NCI-H446 treated with DMSO at 0.1 percent for 48 hours (cell line): ENCODE measurements at places on chromosomes 1 and 21.

GRCh38 chr1:68442822-68443556, 6.8 kb downstream of the RPE65 start:
- peak; percentile 35 for DNase-seq

DNA sequence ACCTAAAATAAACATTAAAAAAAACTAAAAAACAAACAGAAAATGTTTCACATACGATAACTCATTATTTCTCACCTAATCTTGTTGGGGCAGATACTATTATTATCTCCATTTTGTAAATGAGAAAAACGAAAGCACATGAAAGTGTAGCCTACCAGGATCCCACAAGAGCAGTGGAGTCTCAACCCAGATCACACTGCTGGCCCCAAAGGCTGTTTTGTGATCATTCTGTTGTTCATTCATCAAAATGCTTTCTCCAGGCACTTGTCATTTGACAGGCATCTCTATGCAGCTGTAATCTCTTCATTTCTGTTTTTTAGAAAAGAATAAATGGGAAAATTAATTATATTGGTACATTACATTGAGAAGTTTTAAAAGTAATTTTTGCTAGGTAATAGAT, 67.5 kb downstream of the AK5 start:
- no peak for DNase-seq

DNA sequence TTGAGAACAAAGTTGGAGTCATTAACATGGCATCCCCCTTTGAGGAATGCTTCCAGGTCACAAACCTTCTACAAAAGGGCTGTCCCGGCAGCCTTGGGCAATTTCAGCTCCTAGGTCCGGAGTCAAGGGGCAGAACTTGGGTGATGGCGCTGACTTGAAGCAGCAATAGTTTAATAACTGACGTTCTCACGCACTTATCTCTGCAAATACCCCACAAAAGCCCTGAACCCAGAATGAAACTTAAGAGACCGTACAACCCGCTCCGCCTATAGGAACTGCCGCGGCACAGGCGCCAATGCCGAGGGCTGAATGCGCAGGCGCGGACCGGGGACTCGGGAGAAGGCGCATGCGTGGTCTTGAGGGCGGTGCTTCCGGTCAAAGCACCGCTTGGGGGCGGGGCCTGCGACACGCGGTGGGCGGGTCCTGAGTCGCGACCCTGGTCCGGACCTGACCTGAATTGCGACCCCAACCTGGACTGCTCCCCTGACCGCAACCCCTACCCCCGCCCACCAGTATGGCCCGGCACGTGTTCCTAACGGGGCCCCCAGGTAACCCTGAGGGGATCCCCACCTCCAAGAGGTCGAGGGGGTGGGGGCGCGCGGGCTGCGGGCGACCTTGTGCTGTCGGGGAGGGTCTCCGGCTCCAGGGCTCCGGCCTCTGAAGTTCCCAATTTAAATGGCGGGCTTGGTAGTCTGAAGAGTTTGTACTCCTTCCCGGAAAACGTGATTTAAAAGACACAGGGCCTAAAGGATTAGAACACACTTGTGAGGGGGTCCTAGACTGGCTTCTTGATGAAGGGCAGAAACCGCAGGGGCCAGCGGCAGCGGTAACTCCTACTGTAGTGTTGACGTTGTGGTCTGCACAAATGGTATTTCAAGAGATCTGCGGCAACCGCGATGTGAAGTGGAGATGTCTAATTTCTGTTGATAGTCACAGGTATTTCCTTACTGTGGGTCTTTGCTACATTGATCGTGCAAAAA, at the start of gene NTPCR:
Gene NTPCR (plus strand): TSS at position 415 of the 980 bp plus-strand sequence. CDS start 100 bp downstream, at position 515.
- DNase-seq = peak; percentile 82

DNA sequence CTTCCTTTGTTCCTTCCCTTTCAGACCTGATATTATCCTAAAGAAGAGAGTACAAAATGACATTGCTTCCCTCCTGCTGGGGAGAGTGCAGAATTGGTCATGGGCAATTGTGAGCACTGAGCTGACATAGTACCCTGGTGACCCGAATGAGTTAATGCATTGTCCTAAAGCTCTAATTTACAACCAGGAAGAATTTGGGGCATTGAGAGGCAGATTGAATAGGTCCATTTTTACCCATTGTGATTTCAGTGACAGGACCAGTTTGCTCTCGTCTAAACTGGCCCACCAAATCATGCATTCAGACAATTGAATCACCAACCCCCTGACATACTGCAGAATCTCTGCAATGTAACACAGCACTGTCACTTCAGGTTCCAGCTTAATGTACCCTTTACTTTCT, 497.4 kb downstream of the DPYD start:
- no peak for DNase-seq

DNA sequence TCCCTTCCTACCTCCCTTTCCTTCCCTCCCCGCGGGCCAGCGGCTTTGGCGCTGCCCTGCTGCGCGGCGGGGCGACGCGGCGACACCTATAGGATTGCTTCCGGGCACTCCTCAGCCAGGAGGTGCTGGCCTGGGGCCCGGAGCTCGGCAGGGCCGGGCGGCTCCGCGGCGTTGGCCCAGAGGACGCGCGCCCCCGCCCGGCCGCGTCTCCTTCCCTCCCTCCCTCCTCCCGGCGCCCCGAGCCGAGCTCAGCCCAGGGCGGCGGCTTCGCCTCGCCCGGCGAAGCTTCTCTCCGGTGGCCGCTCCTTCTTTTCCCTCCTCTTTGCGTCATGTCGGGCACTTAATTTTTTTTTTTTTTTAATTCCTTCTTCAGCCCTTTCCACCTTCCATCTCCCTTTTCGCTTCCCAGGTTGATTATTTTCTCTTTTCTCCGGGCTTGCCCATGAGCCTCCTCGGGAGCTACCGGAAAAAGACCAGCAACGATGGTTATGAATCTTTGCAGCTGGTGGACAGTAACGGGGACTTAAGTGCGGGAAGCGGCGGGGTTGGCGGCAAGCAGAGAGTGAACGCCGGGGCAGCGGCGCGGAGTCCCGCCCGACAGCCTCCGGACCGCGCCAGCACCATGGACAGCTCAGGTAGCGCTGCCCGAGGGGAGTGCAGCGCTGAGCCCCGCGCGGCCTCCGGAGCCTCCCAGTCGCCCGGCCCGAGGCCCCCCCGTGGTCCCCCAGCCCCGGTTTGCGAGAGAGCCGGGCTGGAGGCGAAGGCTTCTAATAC, at the start of gene DNAJC6:
Gene DNAJC6 (plus strand): TSS at position 240 of the 774 bp plus-strand sequence. CDS start 203 bp downstream, at position 443.
- DNase-seq = peak; percentile 60

GRCh38 chr21:45438391-45439145, 33.6 kb downstream of the COL18A1 start:
- no peak for DNase-seq

DNA sequence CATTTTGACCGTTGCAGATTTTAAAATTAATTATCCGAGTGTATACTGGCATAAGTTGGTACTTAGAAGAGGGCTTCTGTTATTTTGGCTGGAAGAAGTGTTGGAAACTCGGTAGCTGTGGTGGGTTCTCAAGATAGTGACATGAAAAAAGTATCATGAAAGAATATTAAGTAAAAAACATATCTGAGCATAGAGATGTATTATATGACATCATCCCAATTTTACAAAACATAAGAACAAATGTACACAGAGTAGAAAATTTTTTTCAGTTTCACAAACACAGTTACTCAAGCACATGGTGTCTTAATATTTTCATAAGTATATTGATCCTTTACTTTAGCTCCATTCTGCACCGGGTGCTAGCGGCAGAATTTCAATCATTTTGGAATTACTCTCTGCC, 684 bp downstream of the IFI16 start:
- DNase-seq = no peak

DNA sequence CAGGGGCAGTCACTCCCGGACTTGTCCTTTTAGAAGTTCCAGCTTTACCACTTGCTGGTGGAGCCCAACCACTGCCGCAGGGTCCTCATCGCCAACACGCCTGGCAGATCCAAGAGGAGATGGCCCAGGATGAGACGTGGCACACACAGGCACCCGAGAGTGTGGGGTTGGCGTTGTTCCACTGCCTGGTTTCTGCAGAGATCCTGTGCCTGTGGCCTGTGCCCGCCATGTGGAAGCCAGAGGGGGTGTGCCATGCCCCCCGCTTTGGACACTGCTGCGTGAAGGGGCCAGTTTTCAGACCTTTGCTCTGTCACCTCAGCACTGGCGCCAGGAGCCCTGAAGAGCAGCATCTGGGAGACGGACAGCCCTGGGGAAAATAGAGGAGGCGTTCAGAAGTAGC, 10.8 kb downstream of the CD46 start:
- no peak for DNase-seq

DNA sequence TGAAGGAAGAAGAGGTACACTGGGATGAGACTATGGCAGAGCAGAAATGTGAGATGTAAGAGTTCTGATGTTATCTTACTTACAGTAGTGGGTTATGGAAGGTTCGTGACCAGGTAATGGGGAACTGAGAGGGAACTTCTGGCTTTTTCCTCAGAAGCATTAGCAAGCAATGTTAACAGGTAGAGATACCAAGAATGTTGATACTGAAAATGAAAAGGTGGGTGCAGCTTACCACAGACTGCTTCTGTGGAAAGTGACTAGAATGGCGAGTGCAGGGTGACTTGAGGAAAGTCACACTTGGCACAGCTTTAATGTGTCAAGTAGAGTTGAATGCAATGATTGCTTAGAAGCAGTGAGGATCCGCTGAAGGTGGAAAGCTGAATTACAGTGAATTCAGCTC, 70.8 kb downstream of the PLA2G4A start:
- DNase-seq = no peak

DNA sequence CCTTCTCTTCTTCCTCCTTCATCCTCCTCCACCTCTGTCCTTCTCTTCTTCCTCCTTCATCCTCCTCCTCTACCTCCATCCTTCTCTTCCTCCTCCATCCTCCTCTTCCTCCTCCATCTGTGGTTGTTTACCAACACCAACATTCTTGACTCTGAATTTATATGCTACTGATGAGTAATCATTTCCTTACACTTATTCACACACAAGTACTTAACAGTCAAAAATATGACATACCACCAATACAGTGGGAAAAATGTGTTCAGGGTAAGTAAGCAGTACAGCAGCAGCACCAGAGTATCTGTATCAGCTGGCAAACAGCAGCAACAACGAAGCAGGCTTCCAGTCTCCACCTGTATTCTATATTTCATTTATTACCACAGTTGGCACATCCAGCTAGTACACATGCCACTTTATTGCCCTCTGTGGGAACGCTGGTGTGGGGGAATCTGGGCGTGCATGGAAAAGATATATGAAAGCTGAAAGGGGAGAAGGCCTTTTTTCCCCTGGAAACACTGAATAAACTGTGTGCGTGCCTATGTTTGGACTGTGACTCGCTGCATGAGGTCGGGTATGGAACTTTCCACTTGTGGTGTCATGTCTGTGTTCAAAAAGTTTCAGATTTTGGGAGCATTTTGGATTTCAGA, 16.0 kb downstream of the ADSS2 start:
- DNase-seq = no peak

GRCh38 chr1:159121526-159121925, 45.0 kb upstream of the AIM2 start:
- no peak for DNase-seq

DNA sequence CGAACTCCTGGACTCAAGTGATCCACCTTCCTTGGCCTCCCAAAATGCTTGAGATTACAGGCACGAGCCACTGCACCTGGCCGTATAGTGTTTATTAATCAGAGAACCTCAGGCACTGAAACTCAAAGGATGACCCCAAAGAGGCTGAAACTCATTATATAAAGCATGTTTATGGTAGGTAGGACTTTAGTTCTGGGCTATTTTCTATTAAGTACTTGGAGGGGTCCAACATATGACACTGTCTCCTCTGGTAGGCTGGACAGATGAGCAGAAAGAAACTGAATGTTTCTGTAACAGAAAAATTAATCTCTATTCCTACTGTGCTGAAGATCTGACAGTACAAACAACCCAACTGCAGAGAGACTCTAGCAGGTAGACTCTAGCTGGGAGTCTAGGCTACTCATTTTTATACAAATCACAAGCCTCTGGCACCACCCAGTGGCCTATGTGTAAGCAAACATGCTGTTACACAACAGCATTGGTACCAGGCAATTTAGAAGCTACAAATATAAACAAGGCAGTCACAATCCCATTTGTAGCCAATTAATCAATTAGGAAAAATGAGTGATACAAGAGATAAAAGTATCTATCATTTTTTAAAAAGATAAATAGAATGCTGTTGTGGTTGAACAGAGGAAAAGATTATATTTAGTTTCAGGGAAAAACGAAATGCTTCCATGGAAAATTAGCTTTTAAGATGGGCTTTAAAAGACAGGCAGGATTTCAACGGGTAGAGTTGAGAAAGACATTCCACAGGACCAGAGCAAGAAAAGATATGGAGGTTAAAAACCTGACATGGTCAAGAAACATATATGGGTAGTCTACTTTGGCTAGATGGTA, 10.4 kb downstream of the DCAF8 start:
- DNase-seq = peak; percentile 53

DNA sequence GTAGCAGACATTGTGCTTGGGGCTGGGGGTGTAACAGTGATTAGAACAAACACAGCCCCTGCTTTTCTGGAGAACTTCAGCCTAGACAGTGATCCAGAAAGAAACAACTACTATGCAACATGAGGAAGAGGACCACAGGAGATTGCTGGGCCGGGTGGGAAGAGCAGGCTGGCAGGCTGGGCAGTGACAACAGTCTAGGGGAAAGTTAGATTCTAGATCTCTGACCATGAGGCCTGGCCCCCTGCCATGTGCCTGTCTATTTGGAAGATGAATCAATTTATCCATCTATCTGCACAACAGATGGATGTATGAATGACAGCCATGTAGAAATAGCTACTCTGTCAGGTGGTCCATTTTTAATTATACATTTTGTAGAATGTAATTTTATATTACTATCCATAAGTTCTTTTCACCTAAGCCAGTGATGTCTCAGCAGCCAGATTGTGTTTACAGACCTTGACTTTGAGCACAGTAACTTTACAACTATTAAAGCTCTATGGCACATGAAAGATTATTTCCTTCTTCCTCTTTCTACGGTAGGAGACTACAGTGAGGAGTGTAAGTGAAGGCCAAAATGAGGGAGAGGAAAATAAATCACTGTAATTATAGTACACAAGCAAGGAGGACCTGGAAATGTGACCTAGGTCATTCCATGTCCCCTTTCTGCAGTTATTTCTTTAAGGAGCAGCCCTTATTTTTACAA, 15.5 kb downstream of the CLIC6 start:
- DNase-seq = no peak

- DNase-seq = no peak
Observed at GRCh38 chr1:193831465-193831864, 645.1 kb upstream of the B3GALT2 start.

DNA sequence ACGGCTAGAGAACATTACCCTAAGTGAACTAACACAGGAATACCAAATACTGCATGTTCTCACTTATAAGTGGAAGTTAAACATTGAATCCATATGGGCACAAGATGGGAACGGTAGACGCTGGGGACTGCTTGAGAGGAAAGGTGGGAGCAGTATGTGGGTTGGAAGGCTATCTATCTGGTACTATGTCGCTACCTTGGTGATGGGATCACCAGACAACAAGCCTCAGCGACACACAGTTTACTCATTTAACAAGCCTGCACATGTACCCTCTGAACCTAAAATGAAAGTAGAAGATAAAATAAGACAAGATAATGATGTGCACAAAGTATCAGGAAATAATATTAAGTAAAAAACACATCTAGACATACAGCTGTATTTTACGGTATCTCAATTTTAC, 819 bp downstream of the PYHIN1 start:
- DNase-seq = no peak

GRCh38 chr1:228095161-228095560, 8.0 kb downstream of the C1orf35 start:
- DNase-seq = no peak
